A172 (cell line): ENCODE measurements at places on chromosomes 1 and 21. TPM values are rescaled to one million over a fixed set of nuclear protein-coding genes. Genes with fewer than 3 reads are reported as not detected.

DNA sequence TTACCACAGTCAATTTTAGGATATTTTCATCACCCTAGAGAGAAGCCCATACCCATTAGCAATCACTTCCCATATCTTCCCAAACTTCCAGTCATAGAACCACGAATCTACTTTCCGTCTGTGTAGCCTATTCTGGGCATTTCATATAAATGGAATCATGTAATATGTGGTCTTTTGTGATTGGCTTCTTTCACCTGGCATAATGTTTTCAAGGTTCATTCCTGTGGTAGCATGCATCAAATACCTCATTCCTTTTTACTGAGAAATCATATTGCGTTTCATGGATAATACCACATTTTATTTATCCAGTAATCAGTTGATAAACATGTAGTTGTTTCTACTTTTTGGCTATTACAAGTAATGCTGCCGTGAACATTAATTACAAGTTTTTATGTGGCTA lies 21.5 kb downstream of the DESI2 start:
- DNase-seq: peak; percentile 8

- no peak for DNase-seq
Measured at GRCh38 chr1:172977296-172978017, 73.3 kb downstream of the TNFSF18 start.

GRCh38 chr1:214700437-214700836 lies 97.4 kb downstream of the CENPF start:
- DNase-seq: no peak

GRCh38 chr1:80359666-80360065 lies 1353.1 kb upstream of the ADGRL4 start:
- no peak for DNase-seq

DNA sequence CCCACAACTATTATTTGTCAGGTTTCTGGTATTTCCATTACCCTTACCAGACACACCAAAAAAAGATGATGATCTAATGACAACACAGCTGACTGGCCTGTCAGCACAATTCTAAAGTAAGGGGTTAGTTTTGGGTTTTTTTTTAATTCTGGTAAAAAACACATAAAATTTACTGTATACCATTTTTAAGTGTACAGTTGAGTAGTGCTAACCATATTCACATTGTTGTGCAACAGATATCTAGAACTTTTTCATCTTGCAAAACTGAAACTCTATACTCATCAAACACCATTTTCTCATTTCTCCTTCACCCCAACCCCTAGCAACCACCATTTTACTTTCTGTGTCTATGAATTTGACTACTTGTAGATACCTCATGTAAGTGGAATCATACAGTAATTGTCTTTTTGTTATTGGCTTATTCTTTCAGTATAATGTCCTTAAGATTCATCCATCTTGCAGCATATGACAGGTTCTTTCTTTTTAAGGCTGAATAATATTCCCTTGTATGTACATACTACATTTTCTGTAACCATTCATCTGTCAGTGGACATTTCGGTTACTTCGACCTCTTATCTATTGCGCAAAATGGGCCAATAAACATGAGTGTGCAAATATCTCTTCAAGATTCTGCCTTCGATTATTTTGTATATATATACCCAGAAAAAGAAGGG lies 29.8 kb downstream of the ARNT start:
- no peak for DNase-seq

DNA sequence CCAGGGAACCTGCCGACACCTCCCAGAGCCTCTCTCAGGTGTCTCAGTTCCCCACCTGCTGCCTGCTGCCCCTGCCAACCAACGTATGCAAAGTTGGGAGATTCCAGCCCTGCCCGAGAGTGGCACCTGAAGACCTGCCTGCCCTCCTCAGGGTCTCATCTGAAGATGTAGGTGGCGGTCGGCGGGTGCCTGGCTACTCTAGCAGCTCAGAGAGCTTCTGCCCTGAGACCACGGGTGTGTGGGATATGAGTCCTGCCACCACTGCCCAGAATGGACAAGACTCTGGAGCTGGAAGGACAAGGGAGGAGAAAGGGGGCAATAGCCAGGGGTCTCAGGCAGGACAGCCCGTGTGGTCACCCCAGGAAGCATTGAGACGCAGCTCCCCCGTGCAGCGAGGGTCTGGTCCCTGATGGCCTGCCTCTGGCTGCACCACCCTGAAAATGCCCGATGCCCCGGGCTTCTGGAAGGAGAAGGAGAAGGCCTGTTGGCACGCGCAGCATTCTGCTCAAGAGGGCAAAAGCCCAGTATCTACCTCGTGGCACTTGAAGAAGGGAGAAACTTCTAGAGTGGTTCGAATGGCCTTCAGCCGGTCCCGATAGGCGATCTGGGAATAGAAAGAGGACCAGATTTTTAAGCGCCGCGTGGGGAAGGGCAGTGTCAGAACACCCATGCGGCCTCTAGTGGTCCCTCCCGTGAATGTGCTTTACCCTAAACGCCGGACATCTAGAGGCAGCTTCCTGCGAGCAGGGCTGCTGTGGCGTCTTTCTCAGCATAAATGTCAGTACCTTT lies 88.8 kb downstream of the STUM start:
- no peak for DNase-seq

DNA sequence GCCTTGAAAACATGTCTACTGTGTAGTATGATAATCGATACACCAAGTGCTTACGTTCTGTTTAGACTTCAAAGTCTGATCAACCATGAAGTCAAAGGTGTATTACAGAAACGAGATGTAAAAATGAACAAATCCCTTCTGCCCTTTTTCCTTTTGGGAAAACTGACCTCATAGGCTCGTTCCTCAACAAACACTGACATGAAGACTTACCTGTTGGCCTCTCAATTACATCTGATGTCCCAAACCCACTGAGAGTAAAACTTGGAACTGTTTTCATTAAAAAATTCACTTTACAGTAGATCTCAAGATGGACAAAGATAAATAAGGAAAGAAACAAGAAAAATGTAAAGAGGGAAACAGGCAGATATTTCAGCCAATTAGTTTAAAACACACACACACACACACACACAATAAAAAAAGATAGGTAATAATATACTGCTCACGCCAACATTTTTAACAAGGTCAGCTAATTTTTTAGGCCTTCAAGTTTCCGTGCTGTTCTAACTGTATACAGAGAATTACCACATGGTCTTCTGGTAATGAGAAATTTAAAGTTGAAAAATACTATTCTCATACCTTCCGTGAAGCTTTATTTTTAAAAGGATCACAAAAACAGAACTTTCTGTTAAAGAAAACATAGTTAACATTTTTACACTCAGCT lies 2.1 kb downstream of the HMGN1 start:
- no peak for DNase-seq

GRCh38 chr1:18249631-18250030 lies 142.0 kb downstream of the IGSF21 start:
- no peak for DNase-seq

DNA sequence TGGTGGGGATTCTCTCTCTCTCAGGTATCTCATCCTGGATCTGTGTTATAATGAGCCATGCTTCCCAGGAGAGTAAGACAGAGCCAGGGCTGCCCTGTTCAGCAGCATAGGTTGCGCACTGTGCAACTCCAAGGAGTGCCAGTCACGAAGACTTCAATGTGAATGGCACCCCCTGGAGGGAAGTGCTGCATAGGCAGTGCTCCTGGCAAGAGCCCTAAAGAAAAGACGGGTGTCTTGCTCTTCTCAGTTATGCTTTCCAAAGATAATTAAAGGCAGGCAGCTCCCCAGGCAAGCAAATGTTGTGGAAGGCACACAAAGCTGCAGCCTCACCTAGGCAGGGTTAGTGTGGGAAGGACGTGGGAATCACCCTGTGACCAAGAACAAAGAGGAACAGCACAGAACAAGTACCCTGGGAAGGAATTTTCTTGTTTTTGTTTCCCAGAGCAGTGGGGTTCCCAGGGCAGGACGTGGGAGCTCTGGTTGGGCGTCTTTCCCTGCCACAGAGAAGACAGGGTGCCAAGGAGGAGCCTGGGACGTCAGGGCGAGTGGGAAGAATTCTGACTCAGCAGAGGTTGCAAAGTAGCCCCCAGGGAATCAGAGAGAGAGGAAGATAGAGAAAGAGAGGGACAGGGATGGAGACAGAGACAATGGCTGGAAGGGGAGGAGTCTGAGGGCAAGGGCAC lies 120.9 kb downstream of the KCNN3 start:
- peak; percentile 61 for DNase-seq

DNA sequence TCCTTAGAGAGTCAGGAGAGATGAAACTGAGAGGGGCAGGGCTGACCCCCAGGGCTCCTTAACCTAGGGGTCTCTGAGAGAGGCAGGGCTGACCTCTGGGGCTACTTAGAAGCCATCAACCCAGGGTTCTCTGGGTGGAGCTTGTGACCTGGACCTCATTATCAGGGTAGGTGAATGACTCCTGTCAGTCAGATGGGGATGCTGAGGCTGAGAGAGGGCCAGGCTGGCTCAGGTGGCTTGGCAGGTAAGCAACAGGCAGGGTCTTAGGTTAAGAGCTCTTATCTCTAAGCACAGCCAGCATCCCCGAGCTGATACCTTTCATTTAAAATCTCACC lies 160.9 kb downstream of the PTPRU start:
- no peak for DNase-seq

DNA sequence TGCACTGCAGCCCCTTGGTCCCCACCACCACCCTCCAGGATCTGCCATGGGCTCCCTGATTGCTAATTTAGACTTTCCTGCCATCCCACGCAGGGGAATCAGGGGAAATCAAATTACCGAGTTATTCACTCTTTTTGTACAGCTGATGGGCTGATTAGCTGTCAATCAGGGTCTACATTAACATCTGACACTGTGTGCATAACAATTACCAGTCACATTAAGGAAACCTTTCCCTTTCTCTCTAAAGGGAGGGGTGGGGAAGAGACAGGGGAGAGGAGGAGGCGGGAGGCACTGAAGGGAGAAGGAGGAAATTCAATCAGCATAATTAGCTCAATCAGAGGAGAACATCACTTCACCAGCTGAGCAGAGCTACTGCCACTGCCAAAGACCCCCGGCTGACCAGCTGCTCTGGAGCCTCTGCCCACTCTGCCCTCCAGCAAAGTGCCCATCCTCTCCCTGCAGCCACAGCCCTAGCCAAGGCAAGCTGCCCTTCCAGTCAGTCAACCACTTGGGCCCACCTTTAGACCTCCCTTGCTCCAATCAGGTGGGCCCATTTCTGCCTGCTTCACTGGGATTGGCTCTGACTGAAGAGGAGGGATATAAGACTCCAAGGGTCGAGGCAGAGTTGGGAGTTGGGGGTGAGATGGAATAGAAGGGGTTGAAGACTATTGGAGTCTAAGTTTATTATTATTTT lies 199.3 kb upstream of the ZC3H12A start:
- DNase-seq: no peak

DNA sequence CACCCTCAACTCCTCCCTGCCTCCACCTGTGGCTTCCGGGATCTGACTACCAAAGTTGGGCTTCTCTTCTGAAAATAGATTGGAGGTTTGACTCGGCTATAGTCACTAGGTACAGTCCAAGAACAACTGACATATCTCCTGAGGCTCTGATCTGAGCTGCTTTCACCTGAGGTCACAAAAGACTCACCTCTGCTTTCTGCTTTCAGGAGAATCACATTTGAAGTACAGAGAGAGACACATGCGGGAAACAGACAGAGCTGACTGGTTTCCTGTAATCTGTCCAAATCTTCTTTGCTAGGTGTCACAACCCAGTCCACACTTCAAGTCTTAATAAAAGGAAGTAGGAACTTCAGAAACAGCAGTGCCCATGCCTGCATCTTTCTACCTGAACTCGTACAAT lies 245.4 kb upstream of the CHRM3 start:
- DNase-seq: no peak

- DNase-seq: no peak
Measured at GRCh38 chr1:86503406-86504136, 34.8 kb downstream of the CLCA1 start.

GRCh38 chr1:46219551-46220520 lies 16.7 kb downstream of the LURAP1 start:
- no peak for DNase-seq

The KLHDC8A gene
- not detected in 2 replicates for total RNA-seq

The RCC2 gene
- 37.6 and 43.6 TPM in 2 replicates for total RNA-seq

The USP16 gene
- total RNA-seq: 70.4 and 77.9 TPM in 2 replicates

The FMO2 gene
- total RNA-seq: not detected in 2 replicates

The PSMG1 gene
- 162 and 207 TPM in 2 replicates for total RNA-seq

The CELF3 gene
- not detected in 2 replicates for total RNA-seq

The HOOK1 gene
- total RNA-seq: not detected in 2 replicates
